ENCODE measurements at places on chromosomes 3 and 15.
A peak's percentile ranks its signal among the peaks of the same experiment; 100 is the strongest.

GRCh38 chr3:122873741-122874515, 79.1 kb downstream of the SLC49A4 start:
- DNase-seq = no peak

DNA sequence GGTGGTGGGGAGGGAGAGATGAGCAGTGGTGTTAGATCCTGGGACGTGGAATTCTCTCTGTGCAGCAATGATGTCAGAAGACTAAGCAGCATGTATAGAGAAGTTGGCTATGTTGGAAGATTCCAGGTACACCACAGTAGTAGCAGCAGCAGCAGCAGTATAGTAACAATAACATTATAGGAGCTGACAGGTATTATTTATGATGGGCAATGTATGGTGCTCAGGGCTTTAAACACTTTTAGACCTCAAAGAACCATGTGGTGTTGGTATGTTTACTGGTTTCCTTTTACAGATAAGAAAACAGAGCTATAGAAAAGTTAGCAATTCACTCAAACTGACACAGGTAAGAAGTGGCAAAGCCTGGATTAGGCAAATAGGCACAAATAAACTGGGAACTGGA, 103.9 kb downstream of the CCNL1 start:
- no peak for DNase-seq

DNA sequence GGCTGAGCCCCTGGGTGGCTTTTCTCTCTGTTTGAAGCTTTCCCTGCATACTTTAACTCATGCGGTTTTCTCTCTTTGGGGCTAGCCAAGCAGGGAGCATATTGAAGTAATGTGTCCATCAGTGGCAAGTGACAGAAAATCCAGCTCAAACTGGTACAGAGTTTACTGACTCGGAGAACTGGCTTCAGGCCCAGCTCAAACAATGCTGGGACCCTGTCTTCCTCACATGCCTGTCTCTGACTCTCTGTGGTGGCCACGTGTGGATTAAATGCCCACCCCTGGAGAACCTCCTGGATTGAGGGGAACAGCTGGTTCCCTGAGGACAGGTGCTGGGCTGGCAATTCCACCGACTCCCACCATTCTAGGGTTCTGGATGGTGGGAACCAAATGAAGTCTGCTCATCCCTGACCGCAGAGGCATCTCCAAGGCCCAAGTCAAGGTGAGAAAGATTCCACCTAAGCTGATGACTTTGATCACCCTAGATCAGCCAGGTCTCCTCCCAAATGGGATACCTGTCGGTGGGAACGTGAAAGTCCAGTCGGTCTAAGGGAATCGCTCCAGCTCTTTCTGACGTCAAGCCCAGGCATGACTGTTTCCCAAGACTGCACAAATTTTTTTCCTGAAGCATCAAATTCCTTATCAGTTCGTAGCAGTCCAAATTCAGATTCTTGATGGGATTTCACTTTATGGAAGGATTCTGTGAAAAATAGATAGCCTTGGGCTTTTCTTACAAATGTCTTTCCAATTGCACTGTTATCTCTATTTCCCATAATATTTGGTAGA, 16.3 kb upstream of the HDAC11 start:
- no peak for DNase-seq

DNA sequence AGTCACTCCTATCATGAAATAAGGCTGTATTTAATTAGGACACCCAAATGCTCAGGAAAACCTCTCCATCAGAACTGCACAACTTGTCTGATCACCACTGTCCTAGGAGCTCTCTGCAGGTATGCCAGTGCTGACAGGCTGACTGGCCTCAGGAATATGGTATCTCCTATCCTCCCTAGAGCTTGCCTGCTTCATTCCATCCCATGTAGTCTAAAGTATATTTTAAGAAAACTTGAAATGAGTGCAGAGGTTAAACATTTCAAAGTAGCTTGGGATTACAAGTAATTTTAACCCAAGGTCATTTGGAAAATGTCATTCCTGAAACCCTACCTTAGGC, 23.7 kb downstream of the FILIP1L start:
- no peak for DNase-seq

GRCh38 chr15:64070965-64071851, 22.4 kb downstream of the CIAO2A start:
- peak; percentile 75 for DNase-seq

GRCh38 chr3:88101142-88101541, 42.1 kb downstream of the ZNF654 start:
- DNase-seq = no peak

- DNase-seq = no peak
Measured at GRCh38 chr3:128623762-128624176, 26.8 kb downstream of the RPN1 start.

DNA sequence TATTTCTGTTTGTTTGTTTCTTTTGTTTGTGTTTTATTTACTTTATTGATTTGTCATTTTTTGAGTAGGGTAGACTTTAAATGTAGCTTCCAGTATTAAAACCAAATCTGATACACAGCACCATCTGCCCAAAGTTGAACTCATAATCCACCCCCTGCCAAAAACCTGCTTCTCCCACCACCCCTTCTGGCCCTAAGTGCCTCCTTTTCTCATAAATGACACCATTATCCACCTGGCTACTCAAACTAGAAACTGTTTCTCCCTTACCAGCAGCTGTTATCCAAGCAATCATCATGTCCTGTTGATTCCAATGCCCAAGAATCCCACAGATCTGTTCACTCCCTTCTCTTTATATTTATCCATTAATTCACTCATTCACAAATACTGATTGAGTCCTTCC, 21.8 kb upstream of the PTX3 start:
- DNase-seq = no peak

GRCh38 chr3:15953841-15954240, 156.1 kb upstream of the ANKRD28 start:
- DNase-seq = peak; percentile 46

- DNase-seq = peak; percentile 25
Measured at GRCh38 chr15:100842756-100843730, 36.6 kb upstream of the ALDH1A3 start.

GRCh38 chr3:41041899-41042298, 157.4 kb upstream of the CTNNB1 start:
- DNase-seq = no peak

- DNase-seq = no peak
Measured at GRCh38 chr15:85955501-85956391, 123.9 kb upstream of the AGBL1 start.

DNA sequence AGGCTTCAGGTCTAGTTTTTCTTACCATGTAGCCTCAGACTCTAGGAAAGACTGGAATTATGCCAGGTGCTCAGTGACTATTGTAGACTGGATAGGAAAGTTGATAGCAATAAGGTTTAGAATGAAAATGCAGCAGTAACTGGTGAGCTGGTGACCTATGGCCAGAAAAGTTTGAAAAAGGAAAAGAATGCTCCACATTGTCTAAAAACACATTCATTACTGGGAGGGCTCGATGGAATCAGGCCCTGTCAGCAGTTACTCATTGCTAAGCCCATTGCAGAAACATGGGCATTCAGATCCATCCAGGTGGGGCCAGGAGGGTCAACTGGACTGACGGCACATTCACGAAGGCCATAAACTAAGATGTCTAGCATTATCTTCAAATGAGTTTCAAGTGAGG, 8.7 kb upstream of the MBNL1 start:
- DNase-seq = peak; percentile 78

DNA sequence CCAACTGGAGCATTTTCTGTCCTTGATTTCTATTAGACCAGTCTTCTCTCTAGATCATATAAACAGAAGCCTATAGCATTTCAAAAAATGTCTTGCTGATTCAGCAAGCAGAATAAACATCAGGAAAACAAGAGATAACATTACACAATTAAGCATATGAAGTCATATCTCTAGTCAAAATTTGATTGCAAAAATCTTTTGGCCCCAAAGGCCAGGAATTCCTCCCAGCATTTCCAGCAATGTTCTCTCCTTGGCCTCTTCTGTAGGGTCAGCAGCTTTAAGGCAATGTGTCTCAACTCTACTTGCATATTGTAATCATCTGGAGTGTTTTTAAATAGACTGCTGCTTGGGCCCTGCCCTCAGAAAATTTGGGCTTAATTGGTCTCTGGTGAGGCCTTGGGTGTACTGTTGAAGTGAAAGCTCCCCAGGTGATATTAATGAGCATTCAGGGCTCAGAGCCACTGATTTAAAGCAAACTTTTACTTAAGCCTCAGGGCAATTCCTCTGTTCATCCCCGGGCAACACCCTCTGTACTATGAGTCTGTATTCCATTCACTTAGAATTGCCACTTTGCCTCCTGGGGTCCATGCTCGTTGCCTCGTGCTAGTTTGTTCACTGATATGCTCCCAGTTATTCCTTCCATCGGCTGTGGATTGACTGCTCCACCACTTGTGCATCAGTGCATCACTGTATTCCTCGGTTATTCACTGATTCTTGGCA, 1072.6 kb downstream of the ROBO2 start:
- DNase-seq = no peak

- DNase-seq = peak; percentile 30
Measured at GRCh38 chr3:143970773-143971358, 757 bp upstream of the DIPK2A start.

DNA sequence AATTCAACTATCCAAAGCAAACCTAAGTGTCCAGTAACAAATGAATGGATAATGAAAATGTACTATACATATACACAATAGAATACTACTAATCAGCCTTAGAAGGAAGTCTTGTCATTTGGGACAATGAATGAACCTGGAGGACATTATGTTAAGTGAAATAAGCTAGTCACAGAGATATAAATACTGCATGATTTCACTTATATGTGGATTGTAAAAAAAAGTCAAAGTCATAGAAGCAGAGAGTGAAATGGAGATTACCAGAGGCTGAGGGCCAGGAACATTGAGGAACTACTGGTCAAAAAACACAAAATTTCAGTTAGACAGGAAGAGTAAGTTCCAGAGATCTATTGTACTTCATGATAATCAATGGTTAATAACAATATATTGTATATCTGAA, 33.6 kb downstream of the MYO5A start:
- DNase-seq = no peak

DNA sequence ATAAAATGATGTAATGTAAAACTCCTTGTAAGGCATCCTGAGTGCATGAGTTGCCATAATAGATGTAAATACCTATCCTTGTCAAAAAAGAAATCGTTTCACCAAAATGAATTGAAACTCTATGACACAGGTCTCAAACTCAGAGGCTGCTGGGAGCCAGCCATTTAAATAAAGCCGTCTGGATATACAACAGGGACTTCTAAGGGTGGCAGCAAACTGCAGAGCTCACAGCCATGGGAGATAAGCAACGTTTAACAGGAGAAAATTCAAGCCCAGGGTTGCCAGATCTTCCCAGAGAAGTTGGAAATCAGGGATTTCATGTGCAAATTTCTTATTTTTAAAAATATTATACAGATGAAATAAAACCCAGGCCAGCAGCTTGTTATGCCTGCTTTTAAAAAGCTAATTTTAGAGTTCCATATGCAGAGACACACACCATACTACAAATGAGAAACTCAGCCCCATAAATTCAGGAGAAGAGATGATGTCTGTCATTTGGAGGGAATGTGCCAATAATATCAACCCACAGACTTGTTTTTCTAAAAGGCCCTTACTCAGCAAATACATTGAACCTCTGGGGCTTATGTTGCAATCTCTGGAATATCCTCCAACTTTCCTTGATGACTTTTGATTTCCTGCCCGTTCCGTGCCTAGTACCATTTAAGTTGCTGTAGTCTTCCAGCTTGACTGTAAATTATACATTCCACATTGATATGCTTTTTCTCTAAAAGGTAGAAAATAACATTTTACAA, 75.6 kb downstream of the AQP9 start:
- DNase-seq = no peak

DNA sequence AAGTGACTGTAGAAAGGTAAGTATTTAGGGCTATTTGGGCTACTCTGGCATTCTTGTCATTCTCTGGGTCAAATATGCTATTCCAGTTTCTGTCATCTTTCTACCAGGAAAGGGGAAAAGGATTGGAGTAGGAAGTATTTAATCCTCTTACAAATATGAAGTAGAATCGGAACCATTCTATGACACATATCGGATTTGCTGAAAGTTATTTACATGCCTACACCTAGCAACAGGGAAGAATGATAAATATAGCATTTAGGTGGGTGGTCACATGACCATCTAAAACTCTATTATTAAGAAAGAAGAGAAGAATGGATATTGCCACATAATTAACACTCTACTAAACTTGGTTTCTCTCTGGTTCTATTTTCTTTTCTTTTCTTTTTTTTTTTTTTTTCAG, 1353.1 kb downstream of the ZPLD1 start:
- no peak for DNase-seq

- no peak for DNase-seq
Measured at GRCh38 chr15:66094331-66094730, 159.2 kb downstream of the MEGF11 start.

- DNase-seq = no peak
Measured at GRCh38 chr3:79187426-79187825, 580.4 kb downstream of the ROBO1 start.

DNA sequence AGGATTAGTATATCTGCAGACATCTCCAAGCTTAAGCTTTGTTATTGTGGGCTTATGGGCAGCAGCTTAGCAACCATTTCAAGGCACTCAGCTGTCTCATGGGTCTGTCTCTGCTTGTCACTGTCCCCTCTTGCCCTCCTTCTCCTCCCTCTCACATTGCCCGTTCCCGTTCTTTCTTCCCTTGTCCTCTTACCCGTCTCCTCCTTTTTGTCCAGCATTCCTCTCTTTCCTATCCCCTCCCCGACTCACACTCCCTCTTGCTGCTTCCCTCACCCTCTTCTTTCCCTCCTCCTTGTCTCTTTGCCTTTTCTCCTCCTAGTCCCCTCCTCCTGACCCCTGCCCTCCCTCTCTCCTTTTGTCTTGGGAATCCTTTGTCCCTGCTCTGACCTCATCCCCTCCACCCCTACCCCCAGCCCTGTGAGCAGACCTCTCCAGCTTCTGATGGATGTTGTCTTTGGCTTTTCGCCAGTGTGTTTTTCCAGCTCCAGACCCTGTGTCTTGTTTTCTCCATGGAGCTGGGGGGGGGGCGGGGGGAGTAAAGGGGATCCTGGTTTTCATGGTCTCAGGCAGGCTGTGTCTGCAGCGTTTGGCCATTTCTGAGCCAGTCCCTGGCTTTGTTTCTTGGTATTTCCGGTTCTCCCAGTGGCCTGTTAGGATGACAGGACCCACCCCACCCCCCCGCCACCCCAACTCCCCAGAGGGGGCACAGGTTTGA, 47.9 kb upstream of the TRAK1 start:
- peak; percentile 24 for DNase-seq

DNA sequence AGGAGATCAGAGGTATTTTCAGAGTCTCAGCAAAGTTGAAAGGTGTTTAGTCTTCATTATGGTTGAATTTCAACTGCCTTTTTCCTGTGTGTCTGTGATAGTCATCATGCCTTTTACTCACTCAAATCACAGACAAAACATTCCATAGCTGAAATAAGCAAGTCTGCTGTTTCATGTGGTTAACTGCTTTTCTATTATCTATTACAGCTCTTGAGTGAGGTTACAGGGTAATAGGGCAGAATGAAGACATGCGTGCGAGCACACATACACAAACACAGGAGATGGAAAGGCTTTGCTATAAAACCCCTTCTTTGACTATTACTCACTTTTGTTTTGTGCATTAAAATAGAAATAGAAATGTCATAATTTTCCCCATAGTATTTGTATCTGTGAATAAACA, 192.6 kb upstream of the RARB start:
- no peak for DNase-seq

All from PC-3 (cell line).